ENCODE measurements at places on chromosomes 5 and 9. TPM values are rescaled to one million over a fixed set of nuclear protein-coding genes. Genes with fewer than 3 reads are reported as not detected.

The ADCY2 gene
- 5.7 TPM for total RNA-seq

The FAM221B gene
- total RNA-seq = 1.1 TPM

The ABO gene
- total RNA-seq = 3.7 TPM

The ARL15 gene
- total RNA-seq = 16.9 TPM

Data from type B pancreatic cell (in vitro differentiated cells).